Stimulated activated naive CD4-positive, alpha-beta T cell treated with Interleukin-2 at 50 U/mL for 16 hours (primary cell): ENCODE measurements at places on chromosomes 4 and X.

- DNase-seq, result no peak
Measured at GRCh38 chr4:93319041-93319440, 509.5 kb upstream of the ATOH1 start.

- no peak for DNase-seq
Measured at GRCh38 chr4:143207555-143207954, 22.8 kb downstream of the USP38 start.

- DNase-seq, result no peak
Measured at GRCh38 chr4:169154121-169154520, 116.6 kb downstream of the SH3RF1 start.

GRCh38 chr4:20684852-20685763 lies 15.2 kb upstream of the PACRGL start:
- DNase-seq, result no peak

- no peak for DNase-seq
Measured at GRCh38 chr4:6854098-6854744, 55.4 kb upstream of the TBC1D14 start.

GRCh38 chr4:17512973-17513665 lies 1.2 kb upstream of the QDPR start:
- no peak for DNase-seq

DNA sequence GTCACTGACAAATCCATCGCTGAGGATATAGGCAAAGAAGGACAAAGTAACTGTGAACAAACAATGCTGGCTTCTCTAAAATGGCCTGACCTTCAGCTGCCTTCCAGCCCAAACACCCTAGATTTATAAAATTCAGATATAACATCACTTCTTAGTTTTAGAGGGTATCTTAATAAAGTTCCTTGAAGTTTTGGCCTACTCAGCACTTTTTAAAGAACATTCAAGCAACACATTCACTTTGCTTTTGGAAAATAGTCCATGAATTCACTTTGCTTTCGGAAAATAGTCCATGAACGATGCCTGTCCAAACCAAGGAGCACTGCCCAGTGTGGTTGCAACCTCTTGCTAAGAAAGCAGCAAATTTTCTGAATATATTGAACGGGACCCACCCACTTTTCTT lies 55.0 kb upstream of the TFDP3 start:
- no peak for DNase-seq

DNA sequence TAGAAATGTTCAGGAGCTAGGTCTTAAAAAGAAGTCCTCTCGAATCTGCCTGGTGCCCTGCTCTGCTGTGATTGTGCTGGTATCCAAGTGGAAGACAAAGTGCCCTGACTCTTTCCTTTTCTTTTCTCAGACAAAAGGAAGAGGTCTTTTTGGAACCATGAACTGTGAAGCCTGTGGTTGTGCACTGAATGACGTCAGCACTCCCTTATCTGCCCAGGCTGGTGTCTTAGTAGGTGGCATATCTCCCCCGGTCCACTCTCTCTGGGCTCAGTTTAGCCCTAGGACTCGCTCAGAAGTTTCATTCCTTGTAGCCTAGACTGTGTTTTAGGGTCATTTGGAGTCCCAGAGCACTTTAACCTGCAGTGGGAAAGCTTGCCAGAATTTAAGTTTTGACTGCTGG lies 400.3 kb upstream of the CT83 start:
- DNase-seq, result no peak

GRCh38 chr4:119105605-119106004 lies 30.0 kb upstream of the MYOZ2 start:
- no peak for DNase-seq

GRCh38 chr4:53967986-53968385 lies 96.4 kb downstream of the CHIC2 start:
- DNase-seq, result no peak

DNA sequence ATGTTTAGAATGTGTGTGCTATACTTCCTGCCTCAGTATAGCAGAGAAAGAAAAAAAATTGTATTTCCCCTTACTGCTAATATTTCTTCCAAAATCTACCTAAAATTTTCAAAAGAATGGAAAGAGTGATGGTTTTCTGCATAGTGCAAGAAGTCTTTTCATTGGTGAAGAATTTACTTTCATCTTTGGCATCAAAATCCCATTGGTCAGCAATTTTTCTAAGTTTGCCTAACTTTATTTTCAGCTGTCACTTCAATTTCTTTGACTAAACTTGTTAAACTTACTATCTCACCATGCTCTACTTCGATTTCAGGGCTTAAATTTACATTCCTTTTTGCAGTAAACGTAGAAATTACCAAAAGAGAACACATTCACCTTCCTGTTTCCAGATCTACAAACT lies 44.5 kb upstream of the MAGEB2 start:
- DNase-seq, result no peak

DNA sequence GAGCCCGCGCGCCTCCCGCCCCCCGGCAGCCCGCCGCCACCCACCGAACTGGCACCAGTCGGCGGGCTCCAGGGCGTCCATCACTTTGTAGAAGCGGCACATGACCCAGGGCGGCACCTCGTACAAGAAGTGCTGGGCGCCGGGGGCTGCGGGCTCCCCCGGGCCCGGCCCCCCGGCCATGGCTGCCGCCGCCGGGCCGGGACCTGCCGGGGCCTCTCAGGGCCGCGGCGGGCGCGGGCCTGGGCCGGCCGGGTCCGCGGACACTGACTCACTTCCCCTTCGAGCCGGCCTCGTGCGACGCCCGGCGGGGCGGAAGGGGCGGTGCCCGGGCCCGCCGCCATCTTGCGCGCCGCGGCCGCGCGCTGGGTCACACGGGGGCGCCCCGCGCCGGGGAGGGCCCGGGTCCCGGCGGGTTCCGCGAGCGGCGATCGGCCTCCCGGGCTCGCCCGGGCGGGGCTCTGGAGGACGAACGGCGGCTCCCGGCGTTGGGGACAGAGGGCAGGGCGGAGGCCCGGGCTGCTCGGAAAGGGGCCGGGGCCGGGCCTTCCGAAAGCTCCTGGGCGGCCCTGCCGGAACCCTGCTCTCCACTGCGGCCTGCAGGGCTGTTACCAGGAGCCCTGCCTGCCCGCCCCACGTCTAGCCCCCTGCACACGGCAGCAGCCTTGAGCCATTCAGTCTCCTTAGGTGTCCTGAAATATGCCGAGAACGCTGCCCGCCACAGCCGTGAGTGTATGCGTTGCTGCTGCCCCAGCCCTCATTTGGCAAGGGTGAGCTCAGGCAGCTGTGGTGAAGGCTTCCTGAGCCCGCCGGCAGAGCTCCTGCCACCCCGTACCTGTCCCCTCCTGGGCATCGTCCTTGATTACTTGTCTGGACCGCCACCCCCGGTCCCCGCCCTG lies at the start of gene IRAK1:
TSS of gene IRAK1 (minus strand) at position 270 of the 896 bp plus-strand sequence. CDS start at position 180, 90 bp downstream.
- peak; percentile 31 for DNase-seq

GRCh38 chr4:107071108-107071507 lies 35.0 kb upstream of the DKK2 start:
- DNase-seq, result no peak

DNA sequence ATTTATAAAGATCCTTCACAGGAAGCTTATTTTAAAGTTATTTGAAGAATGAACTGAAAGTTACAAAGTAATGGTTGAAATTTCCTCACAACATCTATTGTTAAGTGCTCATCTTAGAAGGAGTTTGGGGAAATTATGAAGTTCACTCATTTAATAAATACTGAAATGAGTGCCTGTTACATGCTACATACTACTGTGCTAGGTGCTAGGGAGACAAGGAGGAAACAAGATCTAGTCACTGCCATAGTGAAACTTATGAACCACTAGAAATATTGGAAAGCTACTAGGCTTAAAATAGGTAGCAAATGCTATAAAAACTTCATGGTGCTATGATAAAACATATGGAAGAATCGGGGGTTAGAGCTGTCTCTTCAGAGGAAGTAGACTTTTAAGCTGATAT lies 97.1 kb downstream of the JADE1 start:
- DNase-seq, result no peak

GRCh38 chrX:55742649-55743048 lies 25.1 kb downstream of the RRAGB start:
- DNase-seq, result no peak

DNA sequence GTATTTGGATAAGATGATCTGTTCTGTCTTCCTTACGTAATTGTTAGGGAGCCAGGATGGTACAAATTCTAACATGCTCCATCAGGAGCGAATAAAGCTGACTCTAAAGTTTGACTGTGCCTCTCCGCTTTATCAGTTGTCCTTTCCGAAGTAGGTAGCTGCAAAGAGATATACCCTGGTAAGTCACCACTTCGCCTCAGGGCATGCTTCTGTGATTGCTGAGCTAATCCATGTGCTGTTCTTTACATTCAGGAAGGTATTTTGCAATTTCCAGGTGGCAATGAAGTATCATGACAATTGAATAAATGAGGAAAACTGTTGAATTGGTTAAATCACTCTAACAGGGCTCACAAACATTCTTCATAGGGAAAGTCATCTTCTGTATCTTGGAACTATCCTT lies 38.9 kb downstream of the KIT start:
- DNase-seq, result no peak

- DNase-seq, result no peak
Measured at GRCh38 chr4:41218703-41219102, 4.4 kb upstream of the APBB2 start.

DNA sequence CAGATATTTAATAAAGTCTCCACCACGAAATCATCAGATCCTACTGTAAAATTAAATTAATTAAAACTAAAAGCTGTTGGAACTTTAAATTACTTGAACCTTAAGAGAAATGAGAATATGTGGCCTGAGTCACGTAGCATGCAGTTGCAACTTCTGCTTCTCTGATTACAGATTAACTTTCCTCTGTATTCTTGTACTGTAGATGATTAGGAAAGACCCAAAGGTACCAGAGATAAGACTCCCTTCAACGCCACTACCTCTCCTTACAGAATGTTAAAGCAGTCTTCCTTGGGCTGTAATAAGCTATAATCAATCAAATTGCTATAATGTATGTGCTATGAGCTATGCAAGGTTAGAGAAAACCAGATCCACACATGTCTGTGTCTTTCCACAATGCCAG lies 47.9 kb downstream of the FAM13A start:
- DNase-seq, result no peak

DNA sequence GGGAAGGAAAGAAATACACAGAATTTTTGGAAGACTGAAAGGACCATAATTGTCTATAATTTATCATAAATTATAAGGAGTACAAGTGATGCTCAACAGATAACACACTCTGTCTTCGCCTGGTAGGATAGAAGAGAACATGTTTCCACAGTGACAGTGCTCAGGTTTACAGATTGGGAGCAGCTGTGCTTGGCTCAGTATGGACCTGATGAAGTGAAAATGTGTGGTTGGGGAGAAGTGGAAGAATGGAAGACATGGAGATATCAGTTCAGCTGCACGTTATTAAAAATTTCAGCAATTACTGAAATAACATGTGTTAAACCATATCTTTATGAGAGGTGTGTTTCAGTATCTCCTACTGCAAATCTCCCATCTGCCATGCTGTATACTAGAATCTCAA lies 90.6 kb downstream of the TLL1 start:
- DNase-seq, result no peak

- no peak for DNase-seq
Measured at GRCh38 chrX:53918702-53919101, 125.6 kb downstream of the PHF8 start.

DNA sequence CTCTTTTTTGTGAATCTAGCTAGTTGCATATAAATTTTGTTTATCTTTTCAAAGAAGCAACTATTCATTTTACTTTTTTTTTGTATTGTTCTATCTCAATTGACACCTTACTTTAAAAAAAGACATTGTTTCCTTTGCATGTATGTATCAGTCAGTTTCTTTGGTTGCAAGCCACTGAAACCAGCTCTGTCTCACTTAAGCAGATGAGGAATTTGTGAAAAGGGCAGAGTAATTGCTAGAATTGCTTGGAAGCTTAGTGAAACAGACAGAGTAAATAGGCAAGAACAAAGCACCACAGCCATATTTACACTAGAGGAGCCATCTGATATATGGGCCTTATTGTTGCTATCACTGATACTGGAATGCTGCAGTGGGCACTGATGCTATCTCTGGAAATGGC lies 231.4 kb upstream of the KLF8 start:
- no peak for DNase-seq

GRCh38 chr4:184899261-184900134 lies 73.7 kb upstream of the ACSL1 start:
- no peak for DNase-seq

DNA sequence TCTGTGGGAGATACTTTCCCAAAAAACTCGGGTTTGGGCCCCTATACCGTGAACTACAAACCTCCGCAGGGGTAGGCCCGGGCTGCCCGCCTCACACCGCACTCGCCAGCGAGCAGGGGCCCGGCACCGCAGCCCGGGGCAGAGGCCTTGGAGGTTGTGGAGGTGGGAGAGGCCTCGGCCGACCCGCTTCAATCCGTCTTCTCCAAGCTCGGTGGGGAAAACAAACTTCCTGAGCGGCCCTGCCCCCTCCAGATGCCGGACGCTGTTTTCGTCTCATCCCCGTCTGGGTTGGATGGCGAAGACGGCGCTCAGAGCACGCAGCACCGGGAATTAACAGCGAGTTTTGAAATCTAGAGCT lies 442 bp upstream of the MCUB start:
- DNase-seq, result peak; percentile 54

- no peak for DNase-seq
Measured at GRCh38 chr4:17558941-17559708, 17.9 kb upstream of the LAP3 start.

DNA sequence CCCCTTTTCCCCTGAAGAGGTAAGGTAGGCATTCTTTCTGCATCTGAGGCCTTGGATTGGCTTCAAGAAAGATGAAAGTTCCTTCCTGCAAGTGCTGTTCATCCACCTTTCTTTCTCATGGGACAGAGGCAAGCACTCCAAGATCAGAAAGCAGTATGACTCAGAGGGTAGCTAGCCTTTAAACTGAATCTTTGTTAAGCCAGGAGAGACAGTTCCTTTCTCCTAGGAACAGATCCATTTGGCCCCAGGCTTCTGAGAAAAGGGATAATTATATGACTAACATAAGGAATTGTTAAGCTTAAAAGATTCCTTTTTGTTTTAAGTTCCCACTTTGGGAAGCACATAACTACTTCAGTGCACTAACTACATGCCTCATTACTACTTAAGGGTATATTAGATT lies 192.0 kb downstream of the PPP3CA start:
- DNase-seq, result no peak

DNA sequence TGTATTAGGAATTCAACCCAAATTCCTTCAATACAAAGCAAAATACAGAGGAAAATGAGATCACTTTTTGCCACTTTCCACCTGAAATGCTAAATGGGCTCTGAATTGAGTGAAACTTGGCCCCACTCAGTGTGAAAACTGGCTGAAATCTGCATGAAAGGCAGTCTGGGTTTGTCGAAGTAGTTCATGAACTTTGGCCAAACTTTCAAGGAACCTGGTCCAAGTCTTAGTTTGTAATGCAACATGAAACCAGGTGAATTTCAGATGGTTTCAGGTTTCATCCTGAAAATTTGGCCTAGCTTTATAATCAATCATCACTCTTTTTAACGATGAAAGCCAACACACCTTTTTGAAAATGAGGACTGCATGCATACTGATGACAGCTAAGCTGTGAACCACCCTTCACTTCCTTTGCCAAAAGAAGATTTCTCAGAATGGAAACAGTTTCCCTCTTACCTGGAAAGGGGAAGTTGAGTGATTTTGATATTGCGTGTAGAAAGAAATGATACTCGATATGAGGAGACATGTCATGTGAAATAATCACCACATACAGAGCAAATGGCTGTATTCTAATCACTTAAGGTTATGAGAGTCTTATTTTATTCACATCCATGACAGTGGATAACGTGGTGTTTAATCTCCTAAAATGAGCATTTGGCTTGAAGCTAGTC lies 209.9 kb upstream of the ETNPPL start:
- DNase-seq, result no peak
